Mucosa of descending colon (tissue), 3 donors: ENCODE measurements at places on chromosomes 5 and 9. TPM values are rescaled to one million over a fixed set of nuclear protein-coding genes. Genes with fewer than 3 reads are reported as not detected.

The DIRAS2 gene
- total RNA-seq = 0.12 TPM

The PCDHA11 gene
- total RNA-seq = 0.19 TPM

The LCN6 gene
- total RNA-seq = 1.0 TPM

The RASEF gene
- total RNA-seq = 17.2 TPM

The COL27A1 gene
- total RNA-seq = 3.1 TPM

The PRRT1B gene
- 1.9 TPM for total RNA-seq

The FRMPD1 gene
- 1.1 TPM for total RNA-seq

The INSL4 gene
- total RNA-seq = not detected

The CAAP1 gene
- total RNA-seq = 34.5 TPM

The MYORG gene
- 48.8 TPM for total RNA-seq

The ZDHHC11B gene
- total RNA-seq = 4.6 TPM

The HTR4 gene
- 18.8 TPM for total RNA-seq

The PCDHA6 gene
- total RNA-seq = 0.47 TPM

The PCDHGA10 gene
- 4.7 TPM for total RNA-seq

The SLC36A3 gene
- not detected for total RNA-seq

The NUTM2F gene
- total RNA-seq = not detected

The SHB gene
- 20.6 TPM for total RNA-seq

The MYOZ3 gene
- total RNA-seq = 0.09 TPM

The SLC1A1 gene
- 44.8 TPM for total RNA-seq

The NMUR2 gene
- not detected for total RNA-seq

The TMEM174 gene
- not detected for total RNA-seq

The KIF24 gene
- 1.3 TPM for total RNA-seq
